Stimulated activated CD8-positive, alpha-beta memory T cell treated with anti-CD3 and anti-CD28 coated beads, Interleukin-4, amount 100 ng/mL, for 1 hour (primary cell): ENCODE measurements at places on chromosomes 13 and 19.

GRCh38 chr13:97938706-97939475, 14.6 kb upstream of the IPO5 start:
- DNase-seq = no peak

DNA sequence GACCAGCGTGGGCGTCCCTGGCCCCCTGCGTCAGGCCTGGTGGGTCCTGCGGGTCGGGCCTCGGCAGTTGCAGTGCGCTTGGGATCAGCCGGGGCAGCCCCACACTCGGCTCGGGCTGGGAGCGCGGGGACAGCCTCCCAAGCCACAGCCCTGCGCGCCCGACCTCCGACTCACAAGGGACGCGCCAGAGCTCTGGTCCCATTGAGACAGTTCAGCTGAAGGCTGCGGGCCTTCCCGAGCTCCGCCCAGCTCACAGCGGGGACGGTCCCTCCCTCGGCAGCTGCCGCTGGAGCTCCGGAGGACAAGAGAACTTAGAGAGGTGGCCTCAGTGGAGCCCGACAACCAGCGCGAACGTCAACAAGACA, 45.7 kb upstream of the ZNF730 start:
- no peak for DNase-seq

DNA sequence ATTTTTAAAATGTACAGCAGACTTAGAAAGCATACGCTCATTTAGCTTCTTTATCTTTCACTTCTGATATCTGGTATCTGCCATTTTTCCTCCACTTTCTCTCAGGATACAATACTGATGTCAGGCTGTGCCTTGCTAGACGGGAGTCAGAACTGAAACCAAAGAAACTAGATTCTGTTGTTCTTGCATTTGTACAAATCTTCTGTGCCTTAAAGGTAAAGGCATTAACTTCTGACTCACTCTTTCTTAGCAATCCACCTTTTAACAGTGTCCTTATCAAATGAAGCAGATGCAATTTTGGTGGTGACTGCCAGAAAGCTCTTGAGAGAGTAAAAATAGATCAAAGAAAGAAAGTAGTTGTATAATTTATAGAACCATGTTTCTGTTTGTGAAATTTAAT, 370.4 kb downstream of the PCDH20 start:
- DNase-seq = no peak

GRCh38 chr19:29860492-29860891, 48.7 kb downstream of the CCNE1 start:
- DNase-seq = no peak

GRCh38 chr19:16586991-16587832, 15.0 kb upstream of the SLC35E1 start:
- no peak for DNase-seq

GRCh38 chr13:21039097-21039800, 22.1 kb downstream of the LATS2 start:
- DNase-seq = no peak

GRCh38 chr19:40690050-40690692, at the start of gene NUMBL:
NUMBL (minus strand) TSS chr19:40690651; CDS start chr19:40690483, 168 bp downstream.
- DNase-seq = no peak

- no peak for DNase-seq
Measured at GRCh38 chr13:63190742-63191141, 1775.1 kb upstream of the PCDH20 start.

- DNase-seq = no peak
Measured at GRCh38 chr19:1608359-1609102, 3.3 kb upstream of the UQCR11 start.

GRCh38 chr13:103287659-103288058, 221.4 kb upstream of the SLC10A2 start:
- DNase-seq = no peak

- DNase-seq = no peak
Measured at GRCh38 chr13:88281841-88282240, 610.7 kb downstream of the SLITRK5 start.

GRCh38 chr19:55621205-55621672, 3.1 kb downstream of the ZNF784 start:
- DNase-seq = no peak

DNA sequence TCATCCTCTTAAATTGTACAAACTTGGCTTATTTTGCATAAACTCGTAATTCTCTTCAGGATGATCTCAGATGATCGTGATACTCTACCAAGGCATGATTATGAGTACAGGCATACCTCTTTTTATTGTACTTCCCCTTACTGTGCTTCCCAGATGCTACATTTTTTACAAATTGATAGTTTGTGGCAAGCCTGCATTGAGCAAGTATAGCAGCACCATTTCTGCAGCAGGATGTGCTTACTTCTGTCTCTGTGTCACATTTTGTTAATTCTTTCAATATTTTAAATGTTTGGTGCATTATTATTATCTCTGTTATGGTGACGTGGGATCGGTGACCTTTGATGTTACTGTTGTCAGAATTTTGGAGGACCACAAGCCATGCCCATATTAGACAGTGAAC, 752.3 kb downstream of the PCDH9 start:
- DNase-seq = no peak

- no peak for DNase-seq
Measured at GRCh38 chr13:82720986-82721385, 1161.3 kb downstream of the SLITRK1 start.

GRCh38 chr19:16198370-16198651, 600 bp downstream of the AP1M1 start:
- DNase-seq = no peak
